ENCODE measurements at places on chromosomes 6 and 20. TPM values are rescaled to one million over a fixed set of nuclear protein-coding genes. Genes with fewer than 3 reads are reported as not detected.

GRCh38 chr6:106693418-106693817, 64.0 kb downstream of the QRSL1 start:
- DNase-seq, result no peak

DNA sequence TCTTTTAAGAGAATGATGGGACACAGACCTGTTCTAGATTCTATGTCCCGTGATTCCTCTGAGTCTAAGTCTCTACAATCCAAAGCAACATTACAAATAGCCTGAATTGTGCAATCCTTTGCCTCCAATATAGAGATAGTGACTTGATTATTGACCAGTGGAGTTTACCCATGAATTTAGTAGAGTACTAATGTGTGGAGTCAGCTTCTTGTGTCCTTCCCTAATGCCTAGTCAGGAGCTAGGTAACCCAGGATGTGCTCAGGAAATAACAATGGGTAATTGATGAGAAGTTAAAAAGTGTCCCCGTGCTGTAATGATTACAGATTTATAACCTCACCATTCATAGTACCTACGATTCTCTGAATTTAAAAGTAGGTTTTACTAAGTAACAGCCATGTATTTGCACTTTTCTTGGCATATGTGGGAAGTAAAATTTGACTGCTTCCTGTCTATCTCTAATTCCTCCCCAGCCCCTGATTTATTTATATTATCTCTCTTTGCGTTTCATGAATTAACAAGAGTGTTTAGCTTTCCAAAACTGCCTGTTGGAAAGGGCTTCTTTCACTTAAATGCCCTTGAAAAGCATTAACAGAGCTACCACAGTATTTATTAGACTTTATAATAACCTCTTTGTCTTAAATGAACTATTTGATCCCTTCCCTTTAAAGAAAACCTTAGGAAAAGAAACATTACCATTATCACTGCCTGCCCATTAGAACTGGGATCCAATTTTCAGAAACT, 30.5 kb downstream of the NEDD9 start:
- DNase-seq, result no peak

GRCh38 chr20:56451056-56451765, 17.2 kb upstream of the RTF2 start:
- DNase-seq, result no peak

DNA sequence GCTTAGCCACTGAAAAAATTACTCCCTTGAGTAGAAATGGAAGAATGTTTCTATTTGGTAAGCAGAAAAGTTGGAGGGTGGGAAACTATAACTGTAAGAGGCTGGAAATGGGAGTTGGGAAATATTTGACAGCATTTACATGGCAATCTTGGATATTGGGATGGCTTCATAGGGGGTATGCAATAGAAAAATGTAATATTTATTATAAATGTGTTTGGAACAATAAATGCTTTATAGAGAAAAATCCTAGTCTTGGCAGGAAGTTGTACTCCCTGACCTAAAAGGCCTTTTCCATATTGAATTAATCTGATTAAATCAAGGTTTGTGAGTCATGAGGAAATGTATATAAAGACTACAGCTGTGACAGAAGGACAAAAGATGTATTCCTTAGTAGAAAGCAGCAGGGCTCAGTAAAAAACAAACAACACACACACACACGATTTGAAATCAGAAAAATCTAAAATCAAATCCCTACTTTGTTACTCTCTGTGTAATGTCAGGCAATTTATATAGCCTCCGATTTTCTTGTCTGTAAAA, 272.3 kb downstream of the CD109 start:
- DNase-seq, result no peak

Gene CCN2
- total RNA-seq, result 75.9 TPM

DNA sequence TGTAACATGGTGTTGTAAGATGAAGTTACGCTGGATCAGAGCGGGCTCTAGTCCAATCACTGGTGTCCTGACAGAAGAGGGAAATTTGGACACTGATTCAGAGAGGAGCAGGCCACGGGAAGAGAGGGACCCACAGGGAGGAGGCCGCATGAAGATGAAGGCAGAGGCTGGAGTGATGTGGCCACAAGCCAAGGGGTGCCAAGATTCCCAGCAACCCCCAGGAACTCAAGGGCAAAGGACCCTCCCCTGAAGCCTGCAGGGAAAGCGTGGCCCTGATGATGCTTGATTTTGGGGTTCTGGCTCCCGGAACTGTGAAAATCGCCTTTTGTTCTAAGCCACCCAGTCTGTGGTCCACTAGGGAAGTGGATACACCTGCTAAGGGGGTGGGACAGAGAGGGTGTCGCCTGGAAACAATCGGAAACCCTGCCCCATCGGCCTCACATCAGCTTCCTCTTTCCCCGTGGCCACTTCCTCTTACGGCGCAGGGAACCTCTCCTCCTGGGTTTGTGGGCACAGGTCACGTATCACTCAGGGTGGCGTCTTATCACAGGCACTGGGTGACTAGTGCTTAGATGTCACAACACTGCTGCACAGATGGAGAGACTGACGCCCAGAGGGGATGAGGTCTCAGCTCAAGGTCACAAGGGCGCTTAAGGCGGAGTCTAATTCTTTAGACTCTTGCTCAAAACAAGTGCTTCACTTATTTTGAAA, 58.0 kb downstream of the SULF2 start:
- DNase-seq, result no peak

Gene ZSCAN23
- 9.0 TPM for total RNA-seq

DNA sequence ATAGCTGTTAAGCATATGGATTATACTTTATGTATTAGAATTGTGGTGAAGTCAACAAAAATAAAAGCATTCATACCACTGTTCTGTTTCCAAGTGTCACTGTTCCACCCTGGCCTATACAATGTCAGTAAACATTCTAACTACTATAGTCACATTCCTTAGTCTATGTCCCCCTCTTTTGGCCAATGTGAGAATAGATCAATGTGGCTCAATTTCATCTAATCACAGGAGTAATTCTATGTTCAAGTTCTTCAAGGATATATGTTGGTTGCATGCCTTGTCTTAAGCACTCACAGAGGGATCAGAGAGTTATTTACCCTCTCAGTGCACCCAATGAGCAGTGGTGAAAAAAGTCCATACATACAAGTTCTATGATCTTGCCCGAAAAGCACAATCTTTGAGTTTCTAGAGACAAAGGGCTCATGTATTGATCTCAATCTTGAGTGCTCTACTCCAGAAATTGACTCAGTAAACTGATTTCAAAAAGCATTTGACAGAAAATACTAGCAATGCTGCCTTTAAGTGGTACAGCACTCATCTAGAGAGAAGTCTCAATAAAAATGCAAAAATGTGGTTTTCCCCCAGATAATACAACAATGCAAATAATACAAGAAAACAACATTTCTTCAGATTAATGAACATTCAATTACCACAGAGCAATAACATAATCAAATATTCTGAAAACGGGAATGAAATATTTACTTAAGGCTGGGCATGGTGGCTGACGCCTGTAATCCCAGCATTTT, 16.5 kb downstream of the SMLR1 start:
- no peak for DNase-seq

Gene LKAAEAR1
- 0.73 TPM for total RNA-seq

GRCh38 chr20:32470025-32470861, 112.1 kb downstream of the ASXL1 start:
- DNase-seq, result peak; percentile 67

Gene CLVS2
- total RNA-seq, result 0.46 TPM

Gene PKIB
- 24.6 TPM for total RNA-seq

Gene KHDC1
- total RNA-seq, result 7.7 TPM

DNA sequence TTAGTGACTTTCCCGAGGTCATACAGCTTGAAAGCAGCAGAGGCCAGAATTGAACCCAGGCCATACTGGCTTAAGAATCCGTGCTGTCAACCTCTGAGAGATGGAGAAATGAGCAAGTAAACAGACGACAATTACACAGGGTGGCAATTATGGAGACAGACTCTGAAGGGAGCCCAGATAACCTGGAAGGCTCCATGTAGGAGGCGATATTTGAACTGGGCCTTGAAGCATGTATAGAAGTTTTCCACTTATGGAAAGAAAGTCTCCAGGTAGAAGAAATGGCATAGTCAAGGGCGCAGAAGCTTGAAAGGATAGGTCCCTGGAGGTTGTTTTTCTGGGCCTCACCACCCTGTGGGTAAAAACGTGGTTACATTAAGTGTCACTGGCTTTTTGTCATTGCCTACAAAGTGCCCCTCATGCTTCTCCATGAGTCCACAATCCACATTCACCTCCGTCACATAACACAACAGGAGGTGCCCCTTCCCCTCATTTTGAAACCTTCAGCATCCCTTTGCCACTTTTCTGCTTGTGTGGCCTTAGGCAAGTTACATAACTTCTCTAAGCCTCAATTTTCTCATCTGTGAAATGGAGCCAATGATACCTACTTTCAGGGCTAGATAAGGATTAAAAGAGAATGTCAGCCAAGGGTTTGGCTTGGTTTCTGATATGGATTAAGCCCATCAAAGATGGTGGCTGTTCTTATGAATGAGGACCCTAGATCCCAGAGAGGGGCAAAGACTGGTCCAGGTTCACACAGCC, 5.9 kb upstream of the BPI start:
- DNase-seq, result no peak

GRCh38 chr6:97040355-97040860, 115.9 kb downstream of the KLHL32 start:
- no peak for DNase-seq

Gene SRSF12
- total RNA-seq, result 4.0 TPM

DNA sequence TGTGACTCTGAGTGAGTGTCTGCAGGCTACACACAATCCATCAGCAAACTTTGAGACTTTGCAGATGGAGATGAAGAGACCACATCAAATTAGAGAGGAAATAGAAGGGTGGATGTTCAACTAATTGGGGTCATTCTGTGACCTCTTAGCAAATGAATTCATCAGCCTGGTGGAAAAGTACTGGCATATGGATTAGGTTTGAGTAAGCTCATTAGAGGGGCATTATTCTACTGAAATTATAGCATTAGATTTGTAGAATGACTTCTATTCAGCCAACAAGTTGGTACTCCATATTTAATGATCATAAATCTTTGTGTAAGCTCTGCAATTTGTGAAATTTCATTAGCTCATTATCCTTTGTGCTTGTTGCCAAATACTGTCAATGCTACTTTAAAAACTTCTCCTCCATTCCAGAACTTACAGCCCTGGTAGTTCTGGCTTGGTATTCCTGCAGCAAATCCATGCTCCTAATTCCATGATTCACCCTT, 63.8 kb downstream of the ADTRP start:
- DNase-seq, result no peak

DNA sequence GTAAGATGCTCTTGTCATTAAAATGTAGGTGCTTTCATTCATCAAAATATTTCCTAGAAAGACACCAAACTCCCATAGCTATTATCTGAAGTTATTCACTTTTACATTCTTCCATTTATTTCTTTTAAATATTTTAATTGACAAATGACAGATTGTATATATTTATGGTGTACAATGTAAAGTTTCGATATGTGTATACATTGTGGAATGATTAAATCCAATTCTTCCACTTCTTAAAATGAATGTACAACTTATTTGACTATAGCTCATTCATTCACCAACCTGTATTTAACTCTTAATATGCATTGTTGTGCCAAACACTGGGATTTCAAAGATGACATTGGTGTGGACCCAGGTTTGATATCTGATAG, 41.0 kb downstream of the CCN2 start:
- no peak for DNase-seq

GRCh38 chr6:7721649-7722048, 4.2 kb upstream of the BMP6 start:
- DNase-seq, result no peak

Gene FAM83D
- total RNA-seq, result 57.7 TPM

GRCh38 chr6:35500782-35501181, 3.9 kb upstream of the TEAD3 start:
- DNase-seq, result no peak

Gene TNNC2
- total RNA-seq, result 3.0 TPM

DNA sequence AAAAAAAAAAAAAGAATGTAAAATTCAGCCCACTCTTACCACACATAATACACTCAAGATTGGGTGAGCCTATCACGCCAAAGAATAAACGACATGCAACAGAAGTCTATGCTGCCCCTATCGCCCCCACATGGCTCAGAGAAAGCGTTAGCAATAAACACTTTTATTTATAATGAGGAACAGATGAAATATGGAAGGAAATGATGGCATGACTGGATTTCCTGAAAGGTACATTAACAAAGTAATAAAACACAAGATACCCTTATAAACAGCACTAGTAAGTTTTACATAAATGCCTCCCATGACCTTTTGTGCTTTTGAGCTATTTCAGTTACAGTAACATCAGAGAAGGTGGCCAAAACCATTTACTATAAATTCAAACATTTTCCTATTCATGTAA, 71.4 kb upstream of the SCAF8 start:
- DNase-seq, result no peak

Gene MARCKS
- 126 TPM for total RNA-seq

- no peak for DNase-seq
Measured at GRCh38 chr20:20253744-20254330, 114.1 kb upstream of the INSM1 start.

GRCh38 chr20:23249541-23249940, 101.0 kb upstream of the NXT1 start:
- no peak for DNase-seq

Gene NRN1
- 0.66 TPM for total RNA-seq

Gene TNF
- total RNA-seq, result 0.23 TPM

Gene SALL4
- total RNA-seq, result 204 TPM

Gene ACTR5
- 11.5 TPM for total RNA-seq

GRCh38 chr6:119284861-119285521, 64.6 kb downstream of the MAN1A1 start:
- peak; percentile 68 for DNase-seq

DNA sequence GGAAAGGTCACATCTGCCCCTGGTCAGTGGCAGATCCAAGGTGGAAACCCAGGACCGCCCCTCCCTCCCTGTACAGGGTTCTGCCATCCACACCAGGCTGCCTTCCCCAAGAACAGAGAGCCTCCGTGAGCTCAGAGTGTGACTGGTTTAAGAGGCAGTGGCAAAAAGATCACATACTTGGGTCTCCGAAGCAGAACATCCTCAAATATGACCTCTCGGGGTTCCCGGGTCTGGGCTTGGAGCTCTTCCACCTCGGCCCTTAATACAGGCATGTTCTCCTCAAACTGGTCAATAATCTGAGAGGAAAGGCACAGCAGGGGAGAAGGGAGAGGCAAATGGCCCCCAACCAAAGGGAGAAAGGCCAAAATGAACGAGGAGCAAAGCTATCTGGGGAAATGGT, 14.8 kb downstream of the C20orf96 start:
- DNase-seq, result no peak

Gene DEFB124
- not detected for total RNA-seq

DNA sequence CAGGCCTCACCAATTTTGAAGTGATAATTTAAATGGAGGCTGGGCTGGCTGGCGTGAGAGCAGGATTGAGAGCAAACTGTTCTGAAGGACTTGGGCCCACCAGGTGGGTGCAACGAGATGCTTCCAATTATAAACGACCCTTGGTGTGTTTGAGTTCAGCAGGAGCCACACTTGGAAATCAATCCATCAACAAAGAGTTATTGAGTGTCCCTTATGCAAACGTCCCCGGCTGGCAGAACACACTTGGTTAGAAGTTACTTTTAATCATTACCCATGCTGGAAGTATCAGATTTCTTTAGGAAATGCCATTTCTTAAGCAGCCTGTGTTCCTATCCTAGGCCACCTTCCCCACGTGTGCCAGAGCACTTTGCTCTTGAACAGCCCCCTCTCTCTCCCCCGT, 37.8 kb upstream of the ZNF831 start:
- no peak for DNase-seq
